ENCODE measurements at places on chromosomes 4 and X.

GRCh38 chrX:78753571-78753970, 6.1 kb downstream of the LPAR4 start:
- DNase-seq = no peak

- no peak for DNase-seq
Observed at GRCh38 chr4:78483811-78484210, 67.8 kb upstream of the ANXA3 start.

DNA sequence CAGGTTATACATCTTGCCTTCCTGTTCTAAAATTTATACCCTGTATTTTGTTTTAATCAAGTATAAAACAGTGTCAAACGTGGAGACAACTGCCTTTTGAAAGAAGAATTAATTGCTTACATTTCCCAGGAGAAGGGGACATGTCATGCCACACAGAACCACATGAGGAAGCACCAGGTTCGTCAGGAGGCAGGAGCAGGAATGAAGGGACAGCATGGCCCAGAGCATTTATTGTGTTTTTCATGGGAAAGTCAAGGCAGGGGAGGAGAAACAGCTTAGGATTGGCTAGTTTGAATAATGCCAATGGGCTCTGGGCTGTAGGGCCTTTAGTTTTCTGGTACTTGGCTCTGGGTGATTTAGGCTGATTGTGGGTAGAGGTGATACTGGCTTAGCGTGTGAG, 203.7 kb downstream of the CFAP299 start:
- no peak for DNase-seq

GRCh38 chr4:176656108-176656507, 136.6 kb downstream of the VEGFC start:
- DNase-seq = no peak
